Activated naive CD4-positive, alpha-beta T cell treated with anti-CD3 and anti-CD28 coated beads, Interleukin-2, amount 50 U/mL, for 72 hours (primary cell): ENCODE measurements at places on chromosomes 2 and 18. TPM values are rescaled to one million over a fixed set of nuclear protein-coding genes. Genes with fewer than 3 reads are reported as not detected.

UGT1A6 gene
- total RNA-seq = not detected

AKAIN1 gene
- not detected for total RNA-seq

HOXD12 gene
- not detected for total RNA-seq

DSG3 gene
- not detected for total RNA-seq

CDK15 gene
- not detected for total RNA-seq

COPS7B gene
- 58.3 TPM for total RNA-seq

PAX8 gene
- 0.35 TPM for total RNA-seq

IHH gene
- not detected for total RNA-seq

PSMD1 gene
- 99.7 TPM for total RNA-seq

TWIST2 gene
- total RNA-seq = not detected

BOK gene
- 0.35 TPM for total RNA-seq

ABCG8 gene
- not detected for total RNA-seq

ALPI gene
- not detected for total RNA-seq

PLA2R1 gene
- not detected for total RNA-seq

COLEC12 gene
- not detected for total RNA-seq

REEP1 gene
- 0.45 TPM for total RNA-seq

LONRF2 gene
- total RNA-seq = not detected

PAPOLG gene
- total RNA-seq = 24.4 TPM

STARD6 gene
- total RNA-seq = not detected

TEX44 gene
- not detected for total RNA-seq

CXCR2 gene
- total RNA-seq = not detected

NT5DC4 gene
- total RNA-seq = not detected

COL3A1 gene
- 0.16 TPM for total RNA-seq

RTP5 gene
- not detected for total RNA-seq

SRD5A2 gene
- not detected for total RNA-seq

ANKAR gene
- 2.9 TPM for total RNA-seq

IL1R2 gene
- total RNA-seq = 11.8 TPM

AQP12A gene
- total RNA-seq = not detected

AGXT gene
- not detected for total RNA-seq

HRH4 gene
- total RNA-seq = not detected

SMCHD1 gene
- total RNA-seq = 136 TPM

C2orf15 gene
- total RNA-seq = 2.1 TPM

RUFY4 gene
- total RNA-seq = 5.1 TPM

SPC25 gene
- 28.5 TPM for total RNA-seq

MBD2 gene
- 151 TPM for total RNA-seq

VSNL1 gene
- not detected for total RNA-seq

ASAP2 gene
- 0.09 TPM for total RNA-seq

ITM2C gene
- total RNA-seq = 90.2 TPM

LOXL3 gene
- 1.5 TPM for total RNA-seq

TEKT4 gene
- total RNA-seq = not detected

MC4R gene
- total RNA-seq = not detected

NR4A2 gene
- total RNA-seq = 134 TPM

TMEM247 gene
- not detected for total RNA-seq
